ENCODE measurements at places on chromosomes 7 and 10.

GRCh38 chr7:18958627-18959026 is 158.8 kb downstream of the TWIST1 start:
- no peak for DNase-seq

DNA sequence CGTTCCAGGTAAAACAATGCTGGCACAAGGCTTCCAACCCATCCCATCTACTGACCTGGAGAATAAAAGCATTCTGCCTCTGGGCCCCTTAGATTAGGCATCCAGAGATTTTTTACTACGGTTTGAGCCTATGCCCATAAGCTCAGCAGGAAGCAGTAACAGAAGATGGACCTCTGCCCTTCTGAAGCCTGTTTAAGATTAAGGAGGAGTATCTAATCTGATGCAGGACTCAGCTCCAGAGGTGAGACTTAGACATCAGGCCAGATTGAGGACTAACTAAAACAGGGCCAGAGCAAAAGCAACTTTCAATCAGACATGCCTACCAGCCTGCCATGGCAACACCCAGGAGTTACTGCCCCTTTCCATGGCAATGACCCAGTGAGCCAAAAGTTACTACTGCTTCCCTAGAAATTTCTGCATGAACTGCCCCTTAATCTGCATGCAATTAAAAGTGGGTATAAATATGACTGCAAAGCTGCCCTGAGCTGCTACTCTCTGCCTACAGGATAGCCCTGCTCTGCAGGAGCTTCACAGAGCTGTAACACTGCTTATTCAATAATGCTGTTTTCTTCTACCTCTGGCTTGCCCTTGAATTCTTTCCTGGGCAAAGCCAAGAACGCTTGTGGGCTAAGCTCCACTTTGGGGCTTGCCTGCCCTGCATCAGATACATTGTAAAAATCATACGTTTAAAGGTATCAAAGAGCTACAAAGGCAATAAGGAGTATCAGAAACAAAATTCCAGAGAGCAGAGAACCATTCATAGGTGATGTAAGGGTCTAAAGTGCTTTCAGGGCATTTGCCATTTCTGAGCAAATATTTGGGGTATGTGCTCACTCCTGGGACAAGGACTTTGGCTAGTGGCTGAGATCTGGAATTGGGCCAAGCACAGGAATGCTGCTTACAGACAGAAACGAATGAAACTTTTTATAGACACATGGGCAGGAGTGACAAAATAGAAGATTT is 25.0 kb upstream of the CNNM1 start:
- no peak for DNase-seq

GRCh38 chr10:71748671-71749191 is 24.6 kb downstream of the VSIR start:
- DNase-seq: no peak

DNA sequence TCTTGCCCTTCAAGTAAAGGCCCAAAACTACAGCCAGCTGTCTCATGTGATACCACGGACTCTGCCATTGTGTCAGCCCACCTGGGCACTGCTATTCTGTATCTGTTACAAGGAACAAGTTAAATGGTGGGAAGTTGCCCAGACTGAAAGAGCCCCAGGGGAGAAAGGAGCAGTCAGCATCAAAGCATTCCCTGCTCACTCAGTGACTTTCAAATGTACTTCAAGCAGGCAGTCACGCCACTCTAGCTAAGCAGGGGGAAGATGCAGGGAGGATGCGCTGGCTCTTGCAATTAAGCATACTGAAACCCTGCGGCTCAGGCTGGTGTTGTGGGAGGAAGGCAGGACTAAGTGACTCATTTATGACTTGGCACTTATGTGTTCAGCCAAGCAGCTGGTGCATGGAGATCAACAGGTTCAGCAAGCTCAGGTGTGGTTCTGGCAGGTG is 1249.6 kb downstream of the TYW1 start:
- DNase-seq: no peak

GRCh38 chr10:75165684-75166622 is 44.6 kb upstream of the VDAC2 start:
- DNase-seq: no peak

DNA sequence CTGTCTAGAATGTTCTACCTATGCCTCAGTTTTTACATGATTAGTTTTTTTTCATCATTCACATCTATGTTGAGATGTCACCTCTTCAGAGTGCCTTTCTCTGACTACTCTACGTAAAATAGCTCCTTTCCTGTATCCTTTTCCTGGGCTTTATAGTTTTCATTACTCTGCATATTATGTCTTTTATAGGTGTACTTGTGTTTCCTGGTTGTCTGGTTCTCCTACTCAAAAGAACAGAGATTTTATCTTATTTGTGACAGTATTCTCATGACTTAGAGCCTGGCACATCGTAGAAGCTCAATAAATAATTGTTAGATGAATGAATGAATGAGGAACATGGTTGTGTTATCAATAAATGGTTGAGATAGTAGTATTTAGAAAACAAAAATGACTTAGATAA is 17.9 kb downstream of the STEAP1 start:
- no peak for DNase-seq

DNA sequence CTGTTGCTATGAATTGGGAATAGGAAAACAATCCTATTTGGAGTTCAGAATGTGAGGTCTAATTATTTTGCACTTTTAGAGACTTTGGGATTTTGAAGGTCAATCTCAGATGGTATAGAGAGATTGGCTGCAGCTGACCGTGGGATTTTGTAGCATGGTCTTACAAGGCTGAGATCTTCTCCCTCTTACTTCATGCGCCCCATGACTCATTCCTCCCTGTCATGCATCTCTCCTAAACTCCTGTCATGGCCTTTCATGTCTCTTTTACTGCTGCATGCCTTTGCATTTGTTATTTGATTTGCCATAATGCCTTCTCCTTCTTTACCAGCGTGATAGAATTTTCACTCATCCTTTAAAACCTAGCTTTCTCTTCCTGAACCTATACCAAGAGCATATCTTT is 133.1 kb downstream of the BBS9 start:
- no peak for DNase-seq

- DNase-seq: no peak
Measured at GRCh38 chr10:50946991-50947781, 61.8 kb upstream of the A1CF start.

GRCh38 chr7:100493476-100494264 is 9.9 kb downstream of the NYAP1 start:
- DNase-seq: no peak

GRCh38 chr10:88150339-88150738 is 286.9 kb downstream of the PTEN start:
- DNase-seq: no peak

DNA sequence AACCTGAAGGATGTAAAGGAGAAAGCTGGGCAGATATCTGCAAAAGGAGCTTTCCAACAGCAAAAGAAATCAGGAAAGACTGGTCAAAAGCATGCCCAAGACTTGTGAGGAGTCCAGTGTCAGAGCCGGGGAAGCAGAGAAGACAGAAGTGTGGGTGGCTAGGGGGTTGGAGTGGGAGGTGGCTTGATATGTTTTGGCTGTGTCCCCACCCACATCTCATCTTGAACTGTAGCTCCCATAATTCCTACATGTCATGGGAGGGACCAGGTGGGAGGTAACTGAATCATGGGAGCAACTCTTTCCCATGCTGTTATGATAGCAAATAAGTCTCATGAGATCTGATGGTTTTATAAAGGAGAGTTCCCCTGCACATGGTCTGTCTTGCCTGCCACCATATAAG is 84.9 kb downstream of the INHBA start:
- no peak for DNase-seq

DNA sequence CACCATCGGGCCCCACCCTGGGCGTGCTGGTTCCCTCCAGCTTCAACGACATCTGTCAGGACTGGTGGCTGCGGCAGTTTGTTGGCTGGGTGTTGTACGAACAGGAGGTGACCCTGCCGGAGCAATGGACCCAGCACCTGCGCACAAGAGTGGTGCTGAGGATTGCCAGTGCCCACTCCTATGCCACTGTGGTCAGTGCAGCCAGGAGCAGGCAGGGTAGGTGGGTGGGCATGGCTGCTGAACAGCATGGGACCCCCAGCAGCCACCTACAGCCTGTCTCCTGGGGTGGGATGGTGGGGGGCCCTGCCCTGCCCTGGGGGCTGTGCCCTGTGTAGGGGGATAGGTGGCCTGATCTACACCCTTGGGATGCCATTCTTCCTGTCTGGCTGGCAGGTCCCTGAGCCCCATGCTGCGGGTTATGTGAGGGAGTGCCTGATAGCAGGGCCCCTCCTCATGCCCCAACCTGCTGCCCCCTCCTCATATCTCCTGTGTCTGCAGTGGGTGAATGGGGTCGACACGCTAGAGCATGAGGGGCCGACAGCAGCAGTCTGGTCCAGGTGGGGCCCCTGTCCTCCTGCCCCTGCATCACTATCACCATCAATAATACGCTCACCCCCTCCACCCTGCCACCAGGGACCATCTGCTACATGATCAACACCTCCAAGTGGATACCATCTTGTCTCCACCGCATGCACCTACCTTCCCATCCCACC is 56.9 kb downstream of the ZNF727 start:
- DNase-seq: no peak

- DNase-seq: no peak
Measured at GRCh38 chr7:56127241-56127975, 11.2 kb upstream of the NUPR2 start.

- no peak for DNase-seq
Measured at GRCh38 chr7:57388761-57389160, 61.2 kb upstream of the ZNF716 start.

DNA sequence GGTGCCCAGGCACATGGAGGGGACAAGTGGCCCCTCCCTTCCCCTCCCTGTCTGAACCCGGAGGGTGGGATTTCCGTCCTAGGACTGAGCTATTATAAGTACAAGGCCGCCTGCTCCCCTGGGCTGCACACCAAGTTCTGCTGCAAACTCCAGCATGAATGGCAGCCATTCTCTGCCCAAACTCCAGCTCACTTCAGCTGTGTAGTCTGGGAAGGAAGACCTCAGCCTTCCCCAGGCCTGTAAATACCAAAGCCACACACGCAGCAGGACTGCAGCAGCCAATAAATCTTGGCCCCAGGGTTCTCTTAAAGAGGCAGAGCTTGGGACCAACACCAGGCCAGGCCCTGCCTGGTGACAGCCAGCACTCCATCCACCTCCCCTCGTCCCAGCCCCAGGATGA is 291.3 kb upstream of the ZMIZ1 start:
- no peak for DNase-seq

DNA sequence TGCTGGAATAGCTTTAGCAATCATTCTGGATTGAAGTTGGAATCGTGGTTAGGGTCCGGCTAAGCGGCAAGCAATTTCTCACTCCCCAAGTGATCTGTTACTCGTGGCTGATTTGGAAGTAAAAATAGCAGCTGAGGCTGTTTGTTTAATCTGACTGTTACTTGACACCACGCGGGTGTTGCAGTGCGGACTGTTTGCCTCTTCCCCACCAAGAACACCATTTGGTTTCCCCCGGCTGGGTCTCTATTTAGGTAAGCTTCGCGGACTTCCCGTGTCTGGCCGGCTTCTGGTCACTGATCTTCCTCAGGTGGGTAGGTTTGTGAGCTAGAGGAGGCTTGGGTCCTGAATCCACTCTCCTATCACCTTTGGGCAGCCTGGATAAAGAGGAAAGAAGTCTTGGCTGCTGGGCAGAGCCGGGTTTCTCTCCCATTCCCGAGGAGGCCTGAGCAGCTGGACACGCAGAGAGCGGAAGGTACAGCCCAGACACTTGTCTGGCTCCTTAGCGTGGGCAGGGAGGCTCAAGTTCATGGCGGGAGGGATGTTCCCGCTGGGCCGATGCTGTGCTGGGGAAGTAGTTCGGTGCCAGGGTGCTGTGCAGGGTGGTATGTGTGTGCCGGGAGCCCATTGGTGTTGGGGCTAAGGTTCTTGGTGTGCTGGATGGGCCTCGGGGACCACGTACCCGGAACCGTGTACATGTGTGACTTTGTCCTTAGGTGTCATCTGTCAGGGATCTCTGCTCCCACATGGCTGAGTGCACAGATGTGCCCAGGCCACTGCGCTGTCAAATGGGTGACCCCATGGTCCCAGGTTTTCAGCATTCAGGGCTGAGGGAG is at the start of gene C10orf71:
Gene C10orf71 (plus strand): TSS at position 188 of the 833 bp plus-strand sequence. CDS start 23,376 bp downstream, outside the sequence.
- no peak for DNase-seq

DNA sequence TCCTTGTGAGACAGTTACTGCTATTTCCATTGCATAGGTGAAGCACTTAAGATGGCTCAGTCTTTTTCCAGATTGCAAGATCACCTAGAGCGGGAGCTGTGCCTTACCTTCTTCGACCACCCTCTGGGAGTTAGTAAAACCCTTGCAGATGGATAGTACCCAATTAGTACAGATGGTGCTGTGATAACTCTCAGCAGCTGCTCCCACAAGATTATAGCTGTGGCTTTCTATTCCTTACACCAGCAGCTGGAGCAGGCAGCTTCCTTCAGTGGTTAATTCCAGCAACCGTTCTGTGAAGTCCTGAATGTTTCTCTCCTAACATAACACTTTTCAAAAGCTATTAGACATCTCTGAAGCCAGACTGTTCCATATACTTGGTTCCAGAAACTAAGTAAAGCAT is 796.8 kb downstream of the XPNPEP1 start:
- no peak for DNase-seq

DNA sequence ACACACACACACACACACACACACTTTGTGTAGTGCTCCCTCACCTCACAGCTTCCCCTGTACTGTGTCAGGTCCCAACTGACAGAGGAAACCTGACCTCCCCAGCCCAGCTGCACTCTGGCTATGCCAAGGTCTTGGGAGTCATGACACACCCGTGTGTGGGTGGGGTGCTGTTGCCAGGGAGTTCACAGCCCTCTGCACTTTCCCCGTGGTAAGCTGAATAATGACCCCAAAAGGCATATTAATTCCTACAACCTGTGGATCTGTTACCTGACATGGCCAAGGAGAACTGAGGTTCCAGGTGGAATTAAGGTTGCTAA is 8.9 kb upstream of the NANOS1 start:
- no peak for DNase-seq

- DNase-seq: no peak
Measured at GRCh38 chr10:9786576-9786975, 1231.1 kb upstream of the CELF2 start.

- DNase-seq: no peak
Measured at GRCh38 chr7:135714534-135715009, 13.4 kb downstream of the SLC13A4 start.

- no peak for DNase-seq
Measured at GRCh38 chr10:75623310-75624093, 192.1 kb downstream of the LRMDA start.

GRCh38 chr10:33150889-33151288 is 183.6 kb downstream of the NRP1 start:
- no peak for DNase-seq

DNA sequence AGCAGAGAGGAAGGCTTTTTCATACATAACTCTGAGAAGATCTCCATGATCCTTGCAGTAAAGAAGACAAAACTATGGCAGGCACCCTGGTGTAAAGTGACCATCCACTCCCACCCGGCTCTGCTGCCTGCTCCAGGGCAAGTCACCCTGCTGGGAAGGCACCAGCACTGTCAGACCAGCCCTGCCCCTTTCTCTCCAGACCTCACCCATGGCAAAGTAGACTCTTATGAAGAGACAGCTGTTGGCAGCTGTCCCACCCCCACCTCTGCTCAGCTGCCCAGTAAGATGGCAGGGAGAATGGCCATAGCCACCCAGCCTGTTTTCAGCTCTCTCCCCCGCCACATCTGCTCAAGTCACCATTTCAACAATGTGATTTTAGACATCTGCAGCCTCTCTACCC is 8.6 kb upstream of the ZMIZ2 start:
- no peak for DNase-seq

- DNase-seq: no peak
Measured at GRCh38 chr10:2989292-2989947, 77.9 kb upstream of the PFKP start.

Measured in activated CD8-positive, alpha-beta memory T cell treated with anti-CD3 and anti-CD28 coated beads for 4 hours (primary cell).